Stimulated activated CD4-positive, alpha-beta T cell treated with anti-CD3 and anti-CD28 coated beads, Interleukin-4, amount 100 ng/mL, for 48 hours (primary cell): ENCODE measurements at places on chromosomes 13 and 19.

DNA sequence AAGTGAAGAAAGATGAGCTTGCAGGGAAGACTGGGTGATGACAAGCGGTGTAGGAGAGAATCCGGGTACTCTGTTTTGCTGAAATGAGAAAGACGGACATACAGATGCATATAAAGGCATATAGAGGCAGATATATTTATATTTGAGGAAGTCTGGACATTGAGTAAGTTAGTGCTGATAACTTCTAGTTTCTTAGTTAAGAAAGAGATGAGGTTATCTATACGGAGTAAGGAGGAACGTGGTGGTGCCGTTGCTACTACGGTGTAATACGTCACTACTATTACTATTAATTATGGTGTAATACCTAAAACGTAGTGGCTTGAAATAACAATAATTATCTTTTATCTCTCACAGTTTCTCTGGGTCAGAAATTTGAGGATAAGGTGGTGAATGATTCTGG, 9.8 kb upstream of the CPB2 start:
- no peak for DNase-seq

- DNase-seq = no peak
Measured at GRCh38 chr19:7272856-7273578, 21.2 kb downstream of the INSR start.

DNA sequence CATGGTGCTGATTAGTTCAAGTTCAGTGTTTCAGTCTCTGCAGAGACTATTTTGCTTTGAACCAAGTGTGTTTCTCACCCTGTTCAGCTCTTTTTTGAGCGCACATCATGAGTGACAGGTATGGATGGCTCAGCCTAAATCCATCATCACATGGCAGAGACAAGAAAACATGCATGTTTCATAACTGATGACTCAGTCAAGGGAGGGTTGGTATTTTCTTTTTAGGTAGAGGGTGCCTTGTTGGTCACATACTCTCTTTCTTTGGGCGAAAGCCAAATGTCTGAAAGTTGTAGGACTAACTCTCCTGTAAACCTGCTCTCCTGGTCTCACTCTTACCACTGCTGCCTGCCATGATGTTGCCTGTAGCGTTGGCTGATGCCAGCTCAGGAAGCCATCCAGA, 48.1 kb upstream of the RAP2A start:
- DNase-seq = no peak

GRCh38 chr19:41193430-41194156, 574 bp downstream of the CYP2S1 start:
- no peak for DNase-seq

- no peak for DNase-seq
Measured at GRCh38 chr13:100040196-100040595, 48.7 kb upstream of the PCCA start.

DNA sequence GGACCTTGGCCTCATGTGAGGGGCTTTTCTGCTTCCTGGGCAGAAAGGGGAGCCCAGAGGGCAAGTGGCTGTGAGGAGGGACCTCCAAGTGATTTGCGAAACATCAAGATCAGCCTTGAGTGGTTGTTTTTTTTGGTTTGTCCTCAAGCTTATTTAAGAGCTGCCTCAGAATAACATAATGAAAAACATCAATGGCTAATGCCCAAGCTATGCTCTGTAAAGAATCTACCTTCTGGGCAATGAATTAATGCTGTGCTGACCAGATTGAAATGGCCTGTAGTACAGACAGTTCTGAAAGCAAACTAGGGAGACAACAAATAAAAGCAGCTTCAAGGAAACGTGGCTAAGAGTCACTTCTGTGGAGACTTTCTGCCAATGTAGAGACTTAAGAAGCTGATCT, 8.3 kb downstream of the TMEM255B start:
- no peak for DNase-seq

DNA sequence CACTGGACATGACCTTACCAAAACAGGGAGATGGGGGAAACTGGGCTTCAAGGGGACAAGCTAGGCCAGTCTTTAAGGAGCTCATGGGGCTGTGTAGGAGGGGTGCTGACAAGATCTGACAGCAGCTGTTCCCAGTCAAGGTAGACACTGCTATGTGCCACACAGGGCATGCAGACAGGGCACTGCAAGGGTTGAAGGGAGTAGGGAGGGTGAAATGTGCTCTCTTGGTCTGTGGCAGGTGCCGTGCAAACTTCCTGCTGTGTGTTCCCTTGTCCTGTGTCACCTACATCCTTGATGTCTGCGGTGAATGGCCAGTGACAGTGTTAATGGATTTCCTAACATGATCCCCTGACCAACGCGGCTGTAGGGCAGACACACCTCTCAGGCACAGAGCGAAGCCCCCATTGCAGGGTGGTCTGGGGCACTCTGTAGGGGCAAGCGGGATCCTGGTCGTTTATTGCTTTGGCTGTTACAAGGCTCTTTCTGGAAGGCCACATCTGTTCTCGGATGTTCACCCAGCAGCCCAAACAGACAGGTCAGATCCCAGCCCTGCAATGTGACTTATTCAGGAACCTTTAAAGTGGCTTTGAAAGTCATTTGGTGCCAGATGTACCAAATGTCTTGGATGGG, 199.5 kb upstream of the ZNF536 start:
- no peak for DNase-seq

GRCh38 chr13:23877286-23877685, 11.9 kb downstream of the MIPEP start:
- no peak for DNase-seq

- no peak for DNase-seq
Measured at GRCh38 chr19:19551853-19552192, 13.8 kb downstream of the CILP2 start.

DNA sequence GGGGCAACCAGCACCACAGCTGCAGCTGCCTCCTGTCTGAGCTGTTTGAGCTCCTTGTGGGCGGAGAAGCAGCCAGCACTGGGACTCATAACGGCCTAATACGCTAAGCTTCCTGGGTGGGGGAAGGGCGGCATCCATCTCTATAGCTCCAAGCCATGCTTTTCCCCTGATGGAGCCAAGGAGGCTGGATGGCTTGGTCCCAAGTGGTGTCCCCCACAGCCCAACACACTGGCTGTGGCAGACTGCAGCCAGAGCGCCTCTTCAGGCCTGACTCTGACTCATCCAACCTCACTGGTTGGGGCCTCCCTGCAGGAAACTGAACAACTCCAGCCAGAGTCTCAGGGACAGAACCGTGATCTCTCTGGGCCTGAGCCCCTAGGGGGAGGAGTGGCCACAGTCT, 537.3 kb downstream of the SUCLA2 start:
- DNase-seq = no peak

DNA sequence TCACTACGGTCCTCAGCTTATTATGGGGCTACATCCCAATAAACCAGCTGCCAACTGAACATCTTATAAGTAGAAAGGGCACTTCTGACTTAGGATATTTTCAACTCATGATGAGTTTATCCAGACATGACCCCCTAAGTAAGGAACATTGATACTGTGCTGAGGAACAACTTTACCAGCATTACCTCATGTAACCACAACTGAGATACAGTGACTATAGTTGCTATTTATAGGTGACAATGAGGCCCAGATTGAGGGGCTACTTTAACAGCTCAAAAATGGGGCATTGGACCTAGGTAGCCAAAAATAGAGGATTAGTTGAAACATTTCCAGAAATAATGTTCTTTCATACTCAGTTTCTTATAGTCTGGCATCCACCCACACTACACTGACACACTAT, 26.8 kb downstream of the SKA3 start:
- no peak for DNase-seq

- DNase-seq = peak; percentile 78
Measured at GRCh38 chr19:4186087-4186993, 3.9 kb downstream of the ANKRD24 start.

DNA sequence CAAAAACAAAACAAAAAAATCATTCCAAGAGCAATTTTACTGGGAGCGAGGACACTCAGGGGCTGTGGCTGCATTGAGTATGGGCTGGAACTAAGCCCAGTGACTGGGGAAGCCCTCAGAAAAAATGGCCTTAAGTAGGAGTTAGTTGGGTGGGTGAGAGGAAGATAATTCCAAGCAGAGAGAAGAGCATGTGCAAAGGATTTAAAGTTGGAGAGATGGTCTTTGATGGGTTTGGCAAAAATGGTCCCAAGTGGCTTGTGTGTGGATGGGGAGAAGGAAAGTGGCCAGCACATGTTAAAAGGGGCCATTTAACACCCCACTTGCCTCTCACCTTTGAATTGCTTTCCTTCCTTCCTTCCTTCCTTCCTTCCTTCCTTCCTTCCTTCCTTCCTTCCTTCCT, 6.7 kb upstream of the CYP4F22 start:
- no peak for DNase-seq

- no peak for DNase-seq
Measured at GRCh38 chr13:27274631-27275030, 4.0 kb downstream of the RASL11A start.

DNA sequence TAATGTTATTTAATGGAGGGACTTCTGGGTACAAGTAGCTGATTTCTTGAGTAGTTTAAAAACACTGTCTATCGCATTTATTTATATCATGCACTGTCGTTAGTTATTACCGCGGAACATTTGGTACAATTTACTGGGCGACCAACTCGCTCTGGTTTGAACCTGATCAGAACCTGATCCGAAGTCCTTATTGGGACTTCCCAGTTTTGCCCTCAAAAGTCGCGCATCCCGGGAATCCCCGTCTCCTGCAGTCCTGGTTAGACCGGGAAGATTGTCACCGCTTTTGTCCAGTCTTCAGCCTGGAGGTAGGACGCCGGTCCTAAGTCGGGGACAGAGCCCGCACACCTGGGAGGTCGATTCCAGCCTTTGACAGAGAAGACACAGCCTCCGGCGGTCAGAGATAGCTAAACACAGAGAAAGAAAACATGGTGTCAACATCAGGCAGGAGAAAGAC, 694 bp downstream of the CLN5 start:
- DNase-seq = peak; percentile 7

- no peak for DNase-seq
Measured at GRCh38 chr19:19651076-19651475, 7.6 kb upstream of the GMIP start.

GRCh38 chr19:50943074-50943828, 9.6 kb downstream of the KLK5 start:
- DNase-seq = no peak

- no peak for DNase-seq
Measured at GRCh38 chr13:35817642-35818607, 313.3 kb downstream of the DCLK1 start.

GRCh38 chr19:37466277-37466797, 907 bp downstream of the ZNF569 start:
- DNase-seq = no peak

- DNase-seq = no peak
Measured at GRCh38 chr19:6113616-6114188, 3.4 kb upstream of the RFX2 start.

DNA sequence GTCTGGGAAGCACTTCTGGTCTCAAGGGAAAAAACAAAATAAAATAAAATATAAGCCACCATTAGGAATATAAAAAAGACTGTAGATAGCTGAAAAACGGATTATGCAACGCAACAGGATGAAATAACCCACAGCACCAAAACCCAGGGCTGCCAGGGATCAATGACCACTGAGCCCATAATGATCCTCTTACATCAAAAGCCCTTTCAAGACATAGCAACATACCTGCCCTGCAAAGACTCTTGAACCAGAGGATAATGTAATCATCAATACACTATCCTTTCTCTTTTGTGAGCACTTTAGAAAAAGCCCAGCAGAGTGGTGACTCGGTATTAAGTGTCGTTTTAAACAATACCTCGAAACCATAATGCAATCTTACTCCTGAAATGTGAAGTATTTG, 235.0 kb upstream of the SOX21 start:
- DNase-seq = no peak

- DNase-seq = no peak
Measured at GRCh38 chr13:27120011-27120410, 51.6 kb downstream of the USP12 start.

- DNase-seq = no peak
Measured at GRCh38 chr13:82934000-82934399, 948.3 kb downstream of the SLITRK1 start.

GRCh38 chr19:53824134-53824611, at the start of gene NLRP12:
Gene NLRP12 (minus strand): TSS chr19:53824314. CDS start chr19:53824174, 140 bp downstream.
- DNase-seq = no peak

DNA sequence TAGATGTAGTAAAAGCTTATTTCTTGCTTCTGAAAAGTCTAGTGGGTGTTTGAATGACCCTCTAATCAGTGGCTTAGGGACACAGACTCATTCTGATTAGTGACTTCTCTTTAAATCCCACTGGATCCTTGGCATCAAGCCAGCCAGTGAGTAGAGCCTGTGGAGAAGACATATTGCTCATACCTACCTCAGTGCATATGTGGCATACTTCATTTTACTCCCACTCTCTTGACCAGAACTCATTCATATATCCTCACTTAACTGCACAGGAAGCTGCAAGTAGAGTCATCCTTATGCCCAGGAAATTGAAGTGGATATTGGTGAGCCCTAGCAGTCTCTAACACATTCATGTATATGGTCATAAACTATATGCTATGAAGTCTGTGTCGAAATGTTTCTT, 148.3 kb downstream of the PDS5B start:
- no peak for DNase-seq

DNA sequence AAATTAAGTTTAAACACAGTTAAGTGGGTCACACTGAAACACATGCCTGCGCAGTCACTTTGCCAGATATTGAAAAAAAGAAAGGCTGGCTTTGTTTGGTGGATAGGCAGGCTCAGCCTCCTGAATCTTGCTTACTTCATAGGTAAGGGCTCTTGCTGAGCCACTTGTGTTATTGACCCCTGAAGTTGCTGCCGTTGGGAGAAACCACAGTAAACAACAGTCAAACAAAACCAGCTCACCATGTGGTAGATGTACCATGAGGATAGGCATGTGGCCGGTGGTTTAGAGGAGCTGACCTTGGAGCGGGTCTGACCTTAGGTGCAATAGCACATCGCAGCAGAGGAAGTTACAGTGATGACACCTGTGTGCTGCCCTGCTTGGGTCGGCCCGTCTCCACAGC, 52.2 kb downstream of the SPATA13 start:
- DNase-seq = no peak

- no peak for DNase-seq
Measured at GRCh38 chr13:84136582-84136981, 254.3 kb upstream of the SLITRK1 start.

- DNase-seq = no peak
Measured at GRCh38 chr19:30696514-30696913, 324.3 kb downstream of the ZNF536 start.
